ENCODE measurements at places on chromosomes 1 and 21. TPM values are rescaled to one million over a fixed set of nuclear protein-coding genes. Genes with fewer than 3 reads are reported as not detected.

- H3K36me3 ChIP-seq = no peaks in the 10 kb centered on the region
- no peak overlapping the region for H3K27ac ChIP-seq
- no peaks in the 10 kb centered on the region for H3K27me3 ChIP-seq
- DNase-seq = no peak
- no peak overlapping the region for H3K4me3 ChIP-seq
- H3K4me1 ChIP-seq = peaks cover 53% of the 10 kb centered on the region
Observed at GRCh38 chr1:45677751-45678245, 8.5 kb downstream of the GPBP1L1 start.

- no peak for DNase-seq
- H3K36me3 ChIP-seq = no peaks in the 10 kb centered on the region
- H3K27ac ChIP-seq = no peak overlapping the region
- H3K27me3 ChIP-seq = peaks cover 5% of the 10 kb centered on the region
Observed at GRCh38 chr1:226443033-226443432, 35.1 kb upstream of the PARP1 start.

Gene ADCY10
- total RNA-seq = not detected

Gene SPRR5
- 10.7 TPM for total RNA-seq
